Hematopoietic multipotent progenitor cell (in vitro differentiated cells): ENCODE measurements at places on chromosomes 5 and 9.

GRCh38 chr9:30744871-30745270 is 1639.6 kb upstream of the ACO1 start:
- DNase-seq = no peak

GRCh38 chr5:178308541-178309092 is 76.0 kb upstream of the PHYKPL start:
- no peak for DNase-seq

- DNase-seq = no peak
Measured at GRCh38 chr9:123316053-123316718, 39.8 kb upstream of the CRB2 start.

DNA sequence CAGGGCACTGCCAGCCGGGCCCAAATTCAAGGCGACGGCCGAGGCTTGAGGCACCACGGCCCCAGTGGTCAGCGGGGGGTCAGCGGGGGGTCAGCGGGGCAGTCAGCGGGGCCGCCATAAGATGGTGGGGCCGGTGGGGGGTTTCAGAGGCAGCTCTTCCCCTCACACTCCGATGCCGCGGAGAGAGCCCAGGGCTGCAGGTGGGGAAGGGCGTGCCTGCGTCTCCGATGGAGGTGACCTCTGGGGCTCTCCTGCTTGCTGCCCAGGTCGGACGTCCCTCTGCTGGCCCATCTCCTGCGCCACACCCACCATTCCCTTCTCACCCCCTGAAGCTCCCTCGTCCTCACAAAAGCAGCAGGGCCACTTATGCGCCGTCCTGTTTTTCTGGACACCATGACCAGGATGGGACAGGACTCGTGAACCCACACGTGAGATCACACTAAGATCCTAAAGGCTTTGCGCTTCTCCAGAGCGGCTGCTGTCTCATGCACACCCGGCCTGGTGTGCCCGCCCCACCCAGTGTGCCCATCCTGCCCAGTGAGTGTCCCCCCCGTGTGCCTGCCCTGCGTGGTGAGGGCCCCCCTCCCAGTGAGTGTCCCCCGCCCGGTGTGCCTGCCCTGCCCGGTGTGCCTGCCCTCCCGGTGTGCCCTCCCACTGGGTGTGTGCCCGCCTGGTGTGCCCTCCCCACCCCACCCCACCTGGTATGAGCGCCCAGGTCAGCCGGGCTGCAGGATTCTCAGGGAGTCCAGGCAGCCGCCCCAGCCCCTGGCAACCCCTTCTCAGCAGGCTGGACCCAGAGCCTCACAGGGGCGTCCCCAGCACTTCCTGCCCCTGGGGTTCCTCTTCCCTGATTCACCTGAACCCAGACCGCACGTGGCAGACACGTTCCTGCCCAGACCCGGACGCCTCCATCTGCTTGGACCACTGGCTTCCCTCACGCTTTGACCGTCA is 48.7 kb upstream of the NKD2 start:
- no peak for DNase-seq

DNA sequence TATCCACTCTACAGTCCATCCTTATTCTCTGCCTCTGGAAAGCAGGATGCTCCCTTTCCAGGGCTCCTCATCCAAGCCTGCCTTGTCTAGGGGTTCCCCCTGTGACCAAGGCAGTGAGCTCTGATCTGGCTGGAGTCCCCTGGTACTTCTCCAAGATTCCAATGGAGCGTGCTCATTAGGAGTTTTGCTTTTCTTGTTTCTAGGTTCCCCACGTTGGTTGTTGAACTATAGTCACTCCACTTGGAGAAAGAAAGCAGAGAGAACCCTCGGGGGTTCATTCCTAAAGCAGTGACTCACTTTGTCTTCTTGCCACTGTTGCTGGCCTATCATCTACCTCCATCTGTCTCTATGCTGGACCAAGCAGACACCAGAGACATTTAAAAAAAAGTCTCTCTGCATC is 192.6 kb downstream of the TLE4 start:
- DNase-seq = no peak

DNA sequence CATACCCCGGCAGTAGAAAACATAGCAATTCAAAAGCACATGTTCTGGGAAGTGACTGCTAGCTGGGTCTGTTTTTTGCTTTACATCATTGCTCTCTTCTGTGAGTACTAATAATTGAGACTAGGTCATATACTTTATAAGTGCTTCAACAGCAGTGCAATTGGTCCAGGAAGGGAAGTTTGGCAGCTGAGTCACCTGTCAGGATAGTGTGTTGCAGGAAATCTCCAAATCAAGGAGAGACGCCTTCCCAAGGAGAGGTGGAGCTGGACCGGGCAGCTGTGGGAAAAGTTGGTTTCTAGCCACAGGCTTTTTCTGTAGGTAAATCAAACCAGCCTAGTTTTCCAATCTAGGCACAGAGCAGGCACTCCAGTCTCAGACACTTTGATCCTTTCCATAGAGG is 330.1 kb downstream of the ENC1 start:
- no peak for DNase-seq

GRCh38 chr9:14932641-14933040 is 22.4 kb upstream of the FREM1 start:
- no peak for DNase-seq

GRCh38 chr5:68770551-68770950 is 323.3 kb upstream of the SLC30A5 start:
- no peak for DNase-seq

GRCh38 chr5:150488519-150489359 is 19.2 kb upstream of the NDST1 start:
- no peak for DNase-seq

- no peak for DNase-seq
Measured at GRCh38 chr9:113322671-113323070, 17.4 kb downstream of the WDR31 start.

- no peak for DNase-seq
Measured at GRCh38 chr9:106535439-106535838, 327.5 kb upstream of the ZNF462 start.

DNA sequence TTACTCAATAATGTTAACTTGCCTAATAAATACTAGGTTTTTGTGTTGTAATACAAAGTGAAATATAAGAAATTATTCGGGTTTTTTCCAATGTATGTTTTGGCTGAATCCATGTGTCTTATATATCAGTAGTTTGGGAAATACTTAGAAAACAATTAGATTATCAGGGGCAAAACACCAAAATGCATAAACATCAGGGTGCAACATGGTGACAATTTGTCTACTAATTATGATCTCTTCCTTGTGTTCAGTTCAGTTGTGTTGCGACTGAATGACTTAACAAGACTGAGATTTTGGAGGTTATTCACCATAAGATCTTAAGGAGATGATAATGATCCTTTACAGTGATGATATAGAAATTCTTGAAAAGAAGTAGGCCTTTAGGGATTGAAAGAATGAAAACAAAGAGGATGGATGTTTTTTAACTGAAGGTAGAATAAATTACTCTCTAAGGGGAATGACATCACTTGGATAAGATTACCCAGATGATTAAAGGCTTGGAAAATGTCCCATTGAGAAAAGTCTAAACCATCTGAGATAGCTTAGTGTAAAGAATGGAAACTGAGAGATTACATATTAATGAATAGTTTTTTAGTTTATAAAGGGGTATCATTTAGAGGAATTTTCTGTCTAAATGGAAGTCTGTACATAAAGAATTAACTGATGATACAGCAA is 415.8 kb downstream of the SPATA31D1 start:
- DNase-seq = no peak
